ENCODE measurements at places on chromosomes 1 and 21. TPM values are rescaled to one million over a fixed set of nuclear protein-coding genes. Genes with fewer than 3 reads are reported as not detected.
A peak's percentile ranks its signal among the peaks of the same experiment; 100 is the strongest.

DNA sequence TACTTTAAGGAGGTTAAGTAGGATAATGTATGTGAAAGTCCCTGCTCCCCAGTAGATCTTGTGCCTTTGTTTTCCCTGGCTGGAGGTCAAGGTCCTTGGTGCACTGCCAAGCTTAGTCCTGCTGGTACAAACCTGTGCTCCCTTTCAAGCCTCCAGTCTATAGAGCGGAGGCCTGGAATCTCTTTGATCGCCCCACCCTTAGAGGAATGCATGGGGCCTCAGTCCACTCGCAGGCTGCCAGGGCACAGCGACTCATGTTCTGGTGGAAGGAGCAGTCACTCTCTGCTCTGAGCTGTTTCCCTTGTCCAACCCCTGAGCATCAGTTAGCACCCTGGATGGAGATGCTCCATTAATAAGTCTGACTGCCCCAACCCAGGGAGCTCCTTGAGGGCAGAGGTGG, 121.8 kb downstream of the HMGB4 start:
- no peaks in the 10 kb centered on the region for H3K36me3 ChIP-seq
- H3K4me1 ChIP-seq: no peaks in the 10 kb centered on the region
- no peak overlapping the region for H3K4me3 ChIP-seq
- no peaks in the 10 kb centered on the region for H3K27me3 ChIP-seq

DNA sequence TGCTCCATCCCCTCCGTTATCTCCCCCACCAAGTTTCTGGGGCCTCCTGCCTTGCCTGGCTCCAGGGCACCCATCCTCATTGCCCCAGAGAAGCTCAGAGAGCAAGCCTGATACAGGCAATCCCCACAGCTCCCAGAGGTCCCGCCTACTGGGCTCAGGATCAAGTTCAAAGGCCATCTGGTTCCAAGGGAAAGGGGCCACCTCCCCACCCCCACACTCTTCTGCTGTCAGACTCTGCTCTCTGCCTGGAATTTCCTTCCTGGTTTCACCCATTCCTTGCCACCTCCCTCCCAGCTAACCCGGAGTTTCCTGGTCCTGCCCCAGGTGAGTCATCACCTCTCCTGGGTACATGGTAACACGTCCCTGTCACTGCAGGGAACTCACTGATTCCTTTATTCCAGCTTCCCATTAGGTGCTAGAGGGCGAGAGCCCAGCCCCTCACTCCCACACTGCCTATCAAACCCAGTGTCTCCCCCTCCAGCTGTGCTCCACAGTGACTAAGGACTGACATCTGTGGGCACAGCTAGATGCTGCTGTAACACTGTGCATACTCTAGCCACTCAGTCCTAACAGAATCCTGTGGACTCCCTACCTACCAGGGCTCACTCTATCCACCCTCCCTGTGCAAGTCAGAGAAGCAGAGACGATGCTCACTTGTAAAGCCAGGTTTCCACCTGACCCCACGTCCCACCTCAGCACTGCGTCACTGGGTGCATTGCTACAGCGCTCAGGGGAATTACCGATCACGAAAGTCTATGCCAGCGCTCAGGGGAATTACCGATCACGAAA, 21.8 kb downstream of the RSPH1 start:
- no peaks in the 10 kb centered on the region for H3K4me1 ChIP-seq
- no peak overlapping the region for H3K4me3 ChIP-seq
- peak; percentile 95 for DNase-seq
- H3K36me3 ChIP-seq: no peaks in the 10 kb centered on the region
- H3K27ac ChIP-seq: peak overlapping the region; percentile 85

- no peak overlapping the region for H3K4me3 ChIP-seq
- no peak for DNase-seq
- no peaks in the 10 kb centered on the region for H3K4me1 ChIP-seq
- no peaks in the 10 kb centered on the region for H3K27me3 ChIP-seq
Measured at GRCh38 chr1:165900576-165901380, 73.4 kb downstream of the UCK2 start.

DNA sequence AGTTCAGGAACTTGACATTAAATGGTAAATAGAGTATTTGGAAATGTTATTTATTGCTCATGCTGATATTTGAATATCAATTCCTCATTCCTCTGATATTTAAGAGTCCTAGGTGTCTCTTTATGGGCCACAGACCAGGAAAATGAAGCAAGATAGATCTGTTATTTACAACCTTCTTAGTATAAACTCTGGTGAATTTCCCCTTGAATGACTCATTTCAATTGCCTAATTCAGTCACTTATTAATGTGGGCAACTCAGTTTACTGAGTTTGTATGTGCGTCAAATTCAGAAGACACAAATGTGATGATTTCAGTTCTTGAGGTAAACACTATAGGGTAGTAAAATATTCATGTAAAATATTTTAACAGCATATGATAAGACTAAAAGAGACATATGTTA, 1404.4 kb upstream of the PRMT6 start:
- no peaks in the 10 kb centered on the region for H3K4me1 ChIP-seq
- no peak overlapping the region for H3K27ac ChIP-seq
- no peaks in the 10 kb centered on the region for H3K36me3 ChIP-seq
- H3K4me3 ChIP-seq: no peak overlapping the region
- no peaks in the 10 kb centered on the region for H3K27me3 ChIP-seq

SPRR2E gene
- not detected for total RNA-seq

KRTAP7-1 gene
- not detected for total RNA-seq

- H3K36me3 ChIP-seq: no peaks in the 10 kb centered on the region
- no peak for DNase-seq
- H3K4me3 ChIP-seq: no peak overlapping the region
- H3K27me3 ChIP-seq: no peaks in the 10 kb centered on the region
Measured at GRCh38 chr1:36755303-36756230, 272.9 kb upstream of the CSF3R start.

DNA sequence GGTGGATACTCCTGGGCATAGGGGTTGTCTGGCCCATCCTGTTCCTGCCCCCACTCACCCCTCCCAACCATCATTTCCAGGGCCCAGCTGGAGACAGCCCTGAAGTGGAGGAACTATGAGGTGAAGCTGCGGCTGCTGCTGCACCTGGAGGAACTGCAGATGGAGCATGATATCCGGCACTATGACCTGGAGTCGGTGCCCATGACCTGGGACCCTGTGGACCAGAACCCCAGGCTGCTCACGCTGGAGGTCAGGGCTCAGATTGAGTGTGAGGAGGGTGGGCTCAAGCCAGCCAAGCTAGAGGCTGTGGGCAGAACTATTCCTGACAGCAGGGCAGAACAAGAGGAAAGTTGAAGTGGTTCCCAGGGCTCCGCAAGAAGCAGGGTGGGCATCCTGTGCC, 14.2 kb downstream of the RHOC start:
- H3K36me3 ChIP-seq: no peaks in the 10 kb centered on the region
- H3K27me3 ChIP-seq: no peaks in the 10 kb centered on the region
- DNase-seq: no peak
- H3K27ac ChIP-seq: no peak overlapping the region
- H3K4me1 ChIP-seq: no peaks in the 10 kb centered on the region

GBP6 gene
- not detected for total RNA-seq

DNA sequence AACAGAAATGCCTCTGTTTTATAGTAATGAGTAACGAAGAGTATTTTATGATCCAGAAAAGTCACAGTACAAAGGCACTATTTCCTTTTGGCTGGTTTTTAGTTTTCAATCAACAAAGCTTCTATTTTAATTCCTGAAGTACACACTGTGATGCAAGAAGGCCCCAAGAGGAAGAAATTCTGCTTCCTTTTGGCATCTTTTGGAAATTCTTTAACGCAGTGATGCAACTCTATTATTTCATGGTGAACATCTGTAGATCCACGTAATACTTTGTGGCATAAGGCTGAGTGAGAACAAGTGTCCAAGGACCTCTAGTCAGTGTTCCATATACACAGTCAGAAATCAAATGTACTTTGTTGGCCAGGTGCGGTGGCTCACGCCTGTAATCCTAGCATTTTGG, 137.5 kb downstream of the TGFB2 start:
- no peaks in the 10 kb centered on the region for H3K4me1 ChIP-seq
- H3K27me3 ChIP-seq: no peaks in the 10 kb centered on the region
- H3K4me3 ChIP-seq: no peak overlapping the region
- H3K27ac ChIP-seq: no peak overlapping the region
- DNase-seq: no peak
- H3K36me3 ChIP-seq: no peaks in the 10 kb centered on the region

- H3K27ac ChIP-seq: no peak overlapping the region
- DNase-seq: no peak
- H3K4me1 ChIP-seq: no peaks in the 10 kb centered on the region
- no peaks in the 10 kb centered on the region for H3K36me3 ChIP-seq
- H3K27me3 ChIP-seq: no peaks in the 10 kb centered on the region
Measured at GRCh38 chr1:207343675-207344074, 22.2 kb downstream of the CD55 start.

DNA sequence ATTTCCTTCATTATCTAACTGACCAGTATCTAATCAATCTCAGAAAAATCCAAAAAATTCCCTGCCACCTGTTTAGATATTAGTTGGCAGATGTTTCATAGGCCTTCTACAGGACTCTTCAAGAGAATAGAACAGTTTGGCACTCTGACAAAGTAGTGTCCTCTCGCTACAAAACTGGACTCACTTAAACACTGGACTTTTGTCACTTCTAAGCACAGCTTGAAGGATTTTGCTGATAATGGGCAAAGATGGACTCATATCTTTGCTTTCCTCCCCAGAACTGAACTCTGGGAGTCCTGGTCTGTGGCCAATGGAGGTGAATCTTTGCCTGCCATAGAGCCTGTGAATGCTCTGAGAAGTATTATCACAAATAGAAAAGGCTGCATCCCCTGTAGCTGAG, 58.2 kb upstream of the ZNF326 start:
- H3K4me3 ChIP-seq: no peak overlapping the region
- H3K27ac ChIP-seq: no peak overlapping the region
- H3K27me3 ChIP-seq: no peaks in the 10 kb centered on the region
- no peaks in the 10 kb centered on the region for H3K36me3 ChIP-seq

Measured in Peyer's patch (tissue), 4 donors.